ENCODE measurements at places on chromosomes 5 and 9. TPM values are rescaled to one million over a fixed set of nuclear protein-coding genes. Genes with fewer than 3 reads are reported as not detected.

Gene NMUR2
- not detected for total RNA-seq

Gene LRRC26
- not detected for total RNA-seq

Gene TMEM8B
- total RNA-seq, result 2.7 TPM

Gene PIP5K1B
- not detected for total RNA-seq

Gene MZB1
- total RNA-seq, result not detected

Gene LCN2
- not detected for total RNA-seq

Gene IL13
- not detected for total RNA-seq

Gene LCN12
- total RNA-seq, result not detected

Gene CDKN2A
- 28.2 TPM for total RNA-seq

Gene C9orf153
- 0.32 TPM for total RNA-seq

Gene RABEPK
- 37.8 TPM for total RNA-seq

Gene CCL19
- not detected for total RNA-seq

Gene MAP1B
- 132 TPM for total RNA-seq

Gene PTGR1
- 63.9 TPM for total RNA-seq

Gene EGR1
- total RNA-seq, result 2.9 TPM

Gene ENTPD2
- under 0.01 TPM for total RNA-seq

Gene GPR107
- total RNA-seq, result 18.8 TPM

Gene JAKMIP2
- 1.3 TPM for total RNA-seq

Gene EMB
- total RNA-seq, result 4.3 TPM

Gene FGF18
- total RNA-seq, result under 0.01 TPM

Gene TIFAB
- not detected for total RNA-seq

Gene PLPP7
- total RNA-seq, result 1.7 TPM

Gene SGTB
- 4.6 TPM for total RNA-seq

Gene NEURL1B
- total RNA-seq, result 0.47 TPM

Gene MCTP1
- total RNA-seq, result 4.4 TPM

Gene FOXD4L5
- total RNA-seq, result 0.09 TPM

Gene KIF4B
- total RNA-seq, result 0.09 TPM

Gene HBEGF
- total RNA-seq, result 0.47 TPM

Gene TRAF1
- 2.4 TPM for total RNA-seq

Gene BTNL9
- total RNA-seq, result not detected

Gene OR1Q1
- total RNA-seq, result not detected

Gene SLC46A2
- not detected for total RNA-seq

Gene PKD2L2
- total RNA-seq, result not detected

Gene VDAC1
- 228 TPM for total RNA-seq

Gene CCDC180
- total RNA-seq, result 5.2 TPM

Gene NPR3
- 74.7 TPM for total RNA-seq

Gene PITX1
- 4.1 TPM for total RNA-seq

Gene FOXD4L3
- total RNA-seq, result not detected

Gene LIFR
- 19.5 TPM for total RNA-seq

Gene AJM1
- total RNA-seq, result 0.95 TPM

Gene HTR4
- not detected for total RNA-seq

Gene LRRC19
- not detected for total RNA-seq

Gene THBS4
- 1.6 TPM for total RNA-seq

Gene NKD2
- 4.0 TPM for total RNA-seq
